Activated CD4-positive, alpha-beta T cell treated with anti-CD3 and anti-CD28 coated beads, Interleukin-2, amount 10 ng/mL, durations not matched to agents 24 days and 14 days (primary cell): ENCODE measurements at places on chromosomes 1 and 21.
A peak's percentile ranks its signal among the peaks of the same experiment; 100 is the strongest.

DNA sequence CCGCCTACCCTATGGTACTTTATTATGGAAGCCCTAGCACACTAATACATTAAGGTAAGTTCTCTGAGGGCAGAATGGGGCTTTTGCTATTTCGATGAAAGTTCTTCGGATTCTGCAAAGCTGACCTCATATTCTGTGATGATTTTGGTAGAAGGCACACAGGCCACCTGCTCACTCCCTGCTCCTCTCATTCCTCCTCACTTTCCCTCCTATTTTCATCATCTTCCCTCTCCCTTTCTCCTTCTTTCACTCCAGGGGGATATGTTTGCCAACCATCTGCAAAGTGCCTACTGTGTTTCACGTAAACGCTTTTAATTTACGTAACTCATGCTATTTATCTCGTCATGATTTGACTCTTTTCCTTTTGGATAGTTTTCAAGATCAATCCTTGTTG, 45.0 kb upstream of the ETS2 start:
- no peak for DNase-seq

- no peak for DNase-seq
These were observed 697.8 kb downstream of the LRRIQ3 start for GRCh38 chr1:73500154-73500553.

GRCh38 chr1:4931486-4931885, 277.1 kb downstream of the AJAP1 start:
- no peak for DNase-seq

GRCh38 chr1:233782937-233783586, 121.4 kb upstream of the SLC35F3 start:
- DNase-seq: peak; percentile 18

DNA sequence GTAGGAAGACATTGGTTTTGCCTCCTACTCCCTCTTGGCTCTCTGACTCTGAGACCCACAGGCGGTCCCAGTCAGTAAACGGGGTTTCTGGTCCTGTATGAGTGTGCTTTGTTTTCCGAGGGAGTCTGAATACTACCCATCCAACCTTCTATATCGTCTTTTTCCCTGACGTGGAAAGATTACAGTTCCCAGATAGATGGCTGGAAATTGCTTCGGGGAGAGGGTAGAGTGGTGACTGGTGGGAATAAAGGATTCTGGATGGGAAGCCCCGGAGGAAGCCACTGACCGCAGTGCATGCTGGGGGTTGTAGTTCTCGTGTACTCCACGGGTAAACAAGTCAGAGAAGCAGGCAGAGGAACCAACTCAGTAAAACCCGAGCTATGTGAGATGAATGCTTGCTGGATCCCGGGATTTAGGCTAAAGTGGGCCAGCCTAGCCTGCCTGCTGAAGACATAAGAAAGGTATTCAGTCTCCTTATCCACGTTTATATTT, 66.2 kb upstream of the IRF2BP2 start:
- DNase-seq: peak; percentile 87
